ENCODE measurements at places on chromosomes 2 and 18. TPM values are rescaled to one million over a fixed set of nuclear protein-coding genes. Genes with fewer than 3 reads are reported as not detected.

The MALT1 gene
- total RNA-seq: 34.0 TPM

The TNFAIP6 gene
- not detected for total RNA-seq

The SERPINB12 gene
- total RNA-seq: not detected

The TDRD15 gene
- not detected for total RNA-seq

The C1GALT1C1L gene
- total RNA-seq: 0.54 TPM

The PFN4 gene
- total RNA-seq: 1.3 TPM

The SERPINB10 gene
- total RNA-seq: not detected

The GALNT3 gene
- total RNA-seq: 0.10 TPM

The MARCHF4 gene
- total RNA-seq: 1.3 TPM

The MBP gene
- 88.8 TPM for total RNA-seq

The LOXHD1 gene
- total RNA-seq: not detected

The PSTPIP2 gene
- 0.39 TPM for total RNA-seq

The SAG gene
- not detected for total RNA-seq

The RGPD4 gene
- total RNA-seq: not detected

The IL1RL1 gene
- total RNA-seq: 0.15 TPM

The IL18R1 gene
- 0.08 TPM for total RNA-seq

The CXCR1 gene
- not detected for total RNA-seq

The COL3A1 gene
- 6.9 TPM for total RNA-seq

The PLCD4 gene
- total RNA-seq: 12.9 TPM

The CAMKMT gene
- 12.6 TPM for total RNA-seq

The FBLN7 gene
- 0.95 TPM for total RNA-seq

The MARCO gene
- 0.26 TPM for total RNA-seq

The RESP18 gene
- not detected for total RNA-seq

The NXPH2 gene
- 5.4 TPM for total RNA-seq

The CNGA3 gene
- total RNA-seq: not detected

The TRIM43 gene
- total RNA-seq: not detected

The TMEM178A gene
- total RNA-seq: not detected

The BOK gene
- total RNA-seq: 39.1 TPM

The PRKRA gene
- 59.4 TPM for total RNA-seq

The CFC1B gene
- total RNA-seq: not detected

The PIEZO2 gene
- 0.57 TPM for total RNA-seq

The UGT1A9 gene
- not detected for total RNA-seq

The SLC8A1 gene
- 0.59 TPM for total RNA-seq

The MRPL44 gene
- total RNA-seq: 27.8 TPM

The PLEKHH2 gene
- total RNA-seq: 15.0 TPM

The MYCN gene
- total RNA-seq: not detected

The CCDC150 gene
- 19.0 TPM for total RNA-seq

The PDE11A gene
- total RNA-seq: not detected

The CNTNAP5 gene
- total RNA-seq: not detected

The PPIG gene
- 46.5 TPM for total RNA-seq

The TACR1 gene
- not detected for total RNA-seq

The CD28 gene
- 0.21 TPM for total RNA-seq

The DPP10 gene
- not detected for total RNA-seq

The MEIS1 gene
- 2.0 TPM for total RNA-seq

The GALNT14 gene
- 0.67 TPM for total RNA-seq

The PTPN2 gene
- 34.8 TPM for total RNA-seq

The ALPI gene
- total RNA-seq: not detected

The CCDC85A gene
- 0.05 TPM for total RNA-seq

All from Panc1 (cell line).